T-helper 22 cell (primary cell): ENCODE measurements at places on chromosomes 6 and 20.

- DNase-seq = no peak
These were observed 27.9 kb downstream of the MOCS1 start for GRCh38 chr6:39906318-39906761.

GRCh38 chr6:111129013-111129412 lies 41.7 kb downstream of the SLC16A10 start:
- no peak for DNase-seq

DNA sequence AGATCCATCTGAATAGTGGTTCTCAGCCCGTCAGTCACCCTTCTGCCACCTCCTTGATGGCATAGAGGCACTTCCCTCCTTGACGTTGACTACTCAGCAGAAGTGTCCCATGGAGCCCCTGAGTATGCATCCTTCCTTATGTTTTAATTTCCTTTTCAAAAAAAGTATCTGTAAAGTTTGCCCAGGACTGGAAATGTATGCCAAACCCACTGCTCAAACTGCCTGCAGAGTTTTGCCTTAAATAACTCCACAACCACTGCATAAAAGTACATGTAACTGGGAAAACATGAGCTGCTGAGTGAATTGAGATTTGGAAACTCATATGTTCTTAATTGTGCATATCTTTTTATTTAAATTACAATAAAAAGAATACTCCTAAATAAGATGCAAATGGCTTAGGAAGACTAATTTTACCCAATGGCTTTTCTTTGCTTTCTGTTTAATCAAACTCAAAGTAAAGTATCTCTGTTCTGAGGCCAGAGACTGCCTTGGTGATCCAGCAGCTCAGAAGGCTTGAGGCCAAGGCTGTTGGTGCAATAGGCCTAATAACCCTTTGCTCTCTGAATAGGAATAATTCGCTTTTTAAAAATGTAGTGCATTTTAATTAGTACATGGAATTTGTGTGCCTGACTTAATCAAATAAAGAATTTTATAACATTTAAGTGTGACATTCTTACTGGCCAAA lies 90.4 kb downstream of the FNDC1 start:
- DNase-seq = no peak

GRCh38 chr6:149545258-149545753 lies 537 bp downstream of the PPIL4 start:
- DNase-seq = peak; percentile 52

GRCh38 chr6:26156105-26156849 lies 69.0 kb downstream of the HFE start:
- DNase-seq = peak; percentile 63

- DNase-seq = no peak
These were observed 33.5 kb downstream of the CYB5R4 start for GRCh38 chr6:83893024-83893423.

DNA sequence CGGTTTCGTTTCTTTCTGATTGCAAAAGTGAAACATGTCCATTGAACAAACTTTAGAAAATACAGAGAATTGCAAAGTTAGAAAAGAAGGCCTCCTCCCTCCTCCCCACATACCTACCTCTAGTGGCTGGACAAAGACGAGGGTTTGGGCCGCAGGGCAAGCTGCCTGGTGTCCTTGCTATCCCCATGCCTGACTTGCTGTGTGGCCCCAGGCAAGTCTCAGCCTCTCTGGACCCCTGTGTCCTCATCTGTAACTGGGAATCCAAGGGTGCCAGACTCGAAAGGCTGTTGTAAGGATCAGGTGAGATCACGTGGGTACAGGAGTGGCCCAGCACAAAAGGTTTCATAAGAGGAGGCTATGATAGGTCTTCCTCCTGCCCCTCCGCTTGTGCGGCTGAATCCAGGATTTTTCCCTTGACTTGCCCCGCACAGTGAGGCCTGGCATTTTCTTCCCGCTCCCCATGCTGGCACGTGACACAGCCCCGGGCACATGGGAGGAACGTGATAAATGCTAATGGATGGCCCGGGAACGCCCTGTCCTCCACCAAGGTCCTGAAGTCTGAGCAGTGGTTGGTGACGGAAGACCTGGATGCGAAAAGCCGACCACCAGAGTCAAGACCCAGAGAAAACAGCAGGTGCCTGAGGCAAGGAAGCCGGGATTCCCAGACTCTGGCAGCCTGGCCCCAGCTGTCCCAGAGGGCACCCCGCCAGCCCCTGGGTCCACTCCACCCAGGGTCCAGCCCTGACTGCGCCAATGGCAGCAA lies 55.8 kb downstream of the UBE2V1 start:
- DNase-seq = no peak

GRCh38 chr6:104580452-104580851 lies 279.3 kb downstream of the HACE1 start:
- DNase-seq = no peak

DNA sequence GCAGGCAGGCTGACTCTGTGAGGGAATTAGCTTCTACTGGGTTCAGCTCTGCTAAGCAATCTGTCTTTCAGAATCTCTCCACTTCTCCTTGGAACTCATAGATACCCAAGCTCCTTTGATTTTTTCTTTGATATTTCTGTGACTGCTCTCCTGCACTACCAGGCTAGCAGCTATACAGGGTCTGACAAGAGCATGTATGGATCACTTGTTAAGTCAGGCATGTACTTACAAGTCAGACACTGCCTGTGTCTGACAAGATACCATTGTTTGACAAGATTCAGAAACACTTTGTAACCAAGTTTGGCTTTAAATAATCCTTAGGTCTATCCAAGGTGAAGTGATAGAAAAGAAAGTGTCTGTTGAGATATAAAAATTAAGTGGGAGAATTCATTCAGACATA lies 79.5 kb downstream of the SESN1 start:
- no peak for DNase-seq

DNA sequence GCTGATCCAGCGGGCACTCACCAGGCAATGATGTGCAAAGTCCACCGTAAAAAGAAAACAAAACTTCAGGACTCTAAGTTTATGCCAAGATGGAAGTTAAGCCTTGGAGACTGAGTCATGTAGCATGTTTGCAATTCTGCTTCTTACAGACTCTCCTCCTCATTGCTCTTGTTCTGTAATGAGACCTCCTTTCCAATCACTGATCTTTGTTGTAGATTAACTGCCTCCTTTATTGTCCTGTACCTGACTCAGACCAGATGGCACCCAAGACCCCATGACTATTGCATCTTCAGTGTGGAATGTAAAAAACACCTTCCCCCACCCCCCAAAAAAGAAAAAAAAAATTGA lies 11.2 kb downstream of the NEU1 start:
- DNase-seq = no peak

DNA sequence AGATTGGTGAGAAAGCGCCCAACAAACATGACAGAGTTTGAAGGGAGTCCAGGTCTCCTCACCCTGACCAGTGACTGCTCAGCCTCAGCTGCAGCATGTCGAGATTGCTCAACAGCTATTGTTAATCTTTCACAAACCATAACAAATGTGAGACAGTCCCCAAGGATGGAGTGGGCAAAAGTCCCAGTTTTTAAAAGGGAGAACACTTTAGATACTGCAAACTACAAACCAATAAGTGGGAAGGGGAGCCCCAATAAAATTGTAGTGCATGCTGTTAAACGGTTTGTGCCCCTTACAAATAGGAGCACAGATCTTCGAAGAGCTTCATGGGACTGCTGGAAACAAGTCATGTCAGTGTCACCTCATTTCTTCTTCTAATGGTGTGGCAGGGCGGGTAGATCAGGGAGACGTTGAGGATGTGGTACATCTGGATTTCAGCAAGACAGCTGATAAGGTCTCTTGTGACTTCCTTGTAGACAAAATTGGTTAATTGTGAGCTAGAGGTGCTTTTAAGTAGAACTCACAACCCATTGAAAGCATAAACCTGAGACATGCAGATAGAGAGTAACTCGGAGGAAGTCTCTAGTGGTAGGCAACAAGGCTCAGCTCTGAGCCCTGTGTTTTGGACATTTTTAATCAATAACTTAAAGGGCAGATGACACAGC lies 134.0 kb upstream of the ARMC2 start:
- no peak for DNase-seq

- DNase-seq = no peak
These were observed at the start of gene PGBD1 for GRCh38 chr6:28281288-28282064. Gene PGBD1 (plus strand): TSS chr6:28281572. CDS start chr6:28283814, 2,242 bp downstream.

DNA sequence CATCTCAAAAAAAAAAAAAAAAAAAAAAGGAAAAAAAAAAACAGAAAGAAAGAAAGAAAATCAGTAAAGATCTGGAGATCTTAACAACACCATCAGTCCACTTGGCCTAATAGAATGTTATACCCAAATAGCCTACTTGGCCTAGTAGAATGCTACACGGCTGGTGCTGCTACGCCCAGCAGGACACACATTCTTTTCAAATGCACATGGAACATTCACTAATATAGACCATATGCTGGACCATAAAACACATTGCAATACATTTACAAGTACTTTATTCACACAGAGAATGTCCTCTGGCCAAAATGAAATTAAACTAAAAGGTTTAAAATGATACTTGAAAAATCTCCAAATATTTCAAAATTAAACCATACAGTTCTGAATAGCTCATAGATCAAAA lies 80.0 kb upstream of the TNFAIP3 start:
- DNase-seq = no peak

GRCh38 chr6:80179695-80180094 lies 73.2 kb downstream of the BCKDHB start:
- DNase-seq = no peak

DNA sequence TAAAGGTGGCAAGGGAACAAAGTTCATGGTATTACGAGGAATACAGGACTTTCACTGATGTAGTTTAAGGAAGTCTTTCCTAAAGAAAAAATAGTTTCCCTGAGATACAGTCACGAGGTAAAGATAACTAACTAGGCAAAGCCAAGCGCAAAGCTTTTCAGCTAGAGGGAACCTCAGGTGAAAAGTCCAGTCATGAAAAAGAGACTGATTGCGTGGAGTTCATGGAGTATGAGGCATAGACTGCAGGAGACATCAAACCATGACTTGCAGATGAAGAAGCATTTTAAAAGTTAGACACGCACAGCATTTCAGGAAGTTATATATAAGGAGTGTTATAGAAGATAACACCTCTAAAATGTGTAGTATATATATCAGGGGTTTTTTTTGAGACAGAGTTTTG lies 205.6 kb upstream of the ZNF184 start:
- no peak for DNase-seq

DNA sequence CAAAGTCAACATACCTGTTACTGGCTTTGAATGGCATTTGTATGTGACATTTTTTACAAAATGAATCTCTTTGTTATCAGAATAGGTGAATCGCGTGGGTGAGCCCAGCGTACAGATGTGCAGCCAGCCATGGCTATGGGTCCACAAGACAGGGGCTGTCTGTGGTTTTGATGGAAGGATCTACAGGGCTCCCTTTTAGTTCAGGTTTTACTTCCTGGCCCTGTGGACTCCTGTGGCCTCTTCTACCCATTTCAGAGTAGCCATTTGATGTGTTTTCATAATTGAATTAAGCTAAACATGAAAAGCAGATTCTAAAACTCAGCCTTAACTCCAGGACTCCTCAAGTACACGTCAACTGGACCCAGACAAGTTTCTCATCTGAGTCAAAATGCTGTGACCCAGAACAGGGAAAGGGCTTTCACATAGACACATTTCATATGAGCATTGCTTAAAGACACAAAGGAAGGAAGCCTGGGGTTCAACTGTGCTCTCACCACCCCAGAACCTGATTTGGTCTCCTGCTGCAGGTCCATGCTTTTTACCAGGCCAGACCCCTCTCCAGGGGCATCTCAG lies 105.3 kb upstream of the NAA20 start:
- no peak for DNase-seq

DNA sequence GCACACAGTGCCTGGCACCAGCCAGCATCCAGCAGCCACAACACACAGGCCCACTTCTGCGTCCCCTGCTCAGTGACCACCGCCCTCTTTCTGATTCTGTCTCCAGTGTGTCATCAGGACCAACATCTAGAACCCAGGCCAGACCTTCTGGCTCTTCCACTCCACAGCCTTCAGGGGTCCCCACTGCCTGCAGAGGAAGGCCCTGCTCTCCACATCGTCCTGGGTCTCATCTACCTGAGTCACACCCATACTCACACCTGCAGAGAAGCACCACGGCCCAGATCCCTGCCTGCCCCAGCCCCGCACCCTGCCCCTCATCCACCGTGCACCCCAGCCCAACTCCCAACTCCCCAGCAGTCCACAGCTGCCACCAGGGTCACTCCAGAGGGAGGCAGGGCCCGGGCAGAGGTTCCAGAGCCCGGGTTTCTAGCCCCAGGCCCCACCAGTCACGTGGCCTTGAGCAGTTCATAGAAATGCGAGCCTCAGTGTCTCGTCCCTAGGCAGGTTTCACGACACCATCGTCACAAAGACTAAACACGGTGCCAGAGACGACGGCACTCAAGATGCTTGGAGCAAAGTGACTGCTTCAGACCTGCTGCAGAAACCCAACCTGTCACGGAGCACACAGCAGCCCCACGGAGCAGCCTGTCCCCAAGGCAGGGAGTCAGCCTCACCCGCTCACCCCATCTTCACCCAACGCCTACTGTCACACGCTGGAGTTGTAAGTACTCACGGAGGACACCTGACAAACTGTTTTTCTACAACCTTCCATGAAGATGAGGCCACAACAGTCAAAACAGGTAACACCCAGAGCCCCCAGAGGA lies 16.1 kb downstream of the TAF4 start:
- DNase-seq = no peak

DNA sequence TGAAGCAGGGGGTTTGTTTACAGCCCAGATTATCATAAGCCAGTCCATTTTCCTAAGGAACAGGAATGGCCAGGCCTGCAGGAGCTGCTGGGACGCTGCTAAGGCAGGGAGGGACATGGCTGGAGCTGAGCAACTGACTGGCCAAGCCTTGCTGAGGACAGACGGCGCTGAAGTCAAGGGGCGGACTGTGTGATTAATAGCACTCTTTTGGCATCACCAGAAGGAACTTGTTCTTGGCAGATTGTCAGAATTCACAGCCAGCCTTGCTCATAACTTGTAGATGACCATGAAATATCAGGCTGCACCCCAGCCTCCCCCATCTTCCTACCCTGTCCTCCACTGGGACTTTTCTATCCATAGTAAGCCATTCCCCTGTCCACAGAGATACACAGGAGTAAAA lies 218.8 kb upstream of the RNF24 start:
- DNase-seq = no peak

GRCh38 chr6:144338951-144339700 lies 54.0 kb downstream of the UTRN start:
- no peak for DNase-seq

DNA sequence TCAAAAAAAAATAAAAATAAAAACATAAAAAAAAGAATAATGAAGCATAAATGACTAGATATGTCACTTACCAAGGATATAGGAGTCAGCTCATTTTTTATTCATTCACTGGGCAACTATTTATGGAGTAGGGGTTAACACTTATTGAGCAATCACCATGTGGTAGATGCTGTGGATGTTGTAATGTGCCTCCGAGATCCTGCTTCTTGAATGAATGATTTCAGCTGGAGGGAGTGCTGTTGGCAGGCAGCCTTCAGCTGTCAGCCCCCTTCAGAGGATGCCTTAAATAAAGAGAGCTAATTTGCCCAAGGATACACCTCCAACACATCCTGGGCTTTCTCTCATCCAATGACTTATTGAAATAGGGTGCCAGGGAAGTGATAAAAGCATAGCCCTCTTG lies 229.5 kb upstream of the DTNBP1 start:
- DNase-seq = no peak

GRCh38 chr20:46089167-46089416 lies 670 bp downstream of the NCOA5 start:
- DNase-seq = no peak
